Uterus (tissue), 4 donors: ENCODE measurements at places on chromosomes 1 and 21. TPM values are rescaled to one million over a fixed set of nuclear protein-coding genes. Genes with fewer than 3 reads are reported as not detected.
A peak's percentile ranks its signal among the peaks of the same experiment; 100 is the strongest.

The SLC6A17 gene
- total RNA-seq, result not detected

The RAVER2 gene
- 10.6 TPM for total RNA-seq

The TMEM125 gene
- not detected for total RNA-seq

The PAFAH2 gene
- 9.1 TPM for total RNA-seq

The OR2T11 gene
- not detected for total RNA-seq

The OBSCN gene
- total RNA-seq, result 6.7 TPM

The ZNF687 gene
- total RNA-seq, result 7.4 TPM

The FAAH gene
- total RNA-seq, result 40.2 TPM

The LRIF1 gene
- total RNA-seq, result 12.0 TPM

The CD1B gene
- not detected for total RNA-seq

The C1orf105 gene
- not detected for total RNA-seq

The KCNK1 gene
- 17.1 TPM for total RNA-seq

The FAM131C gene
- not detected for total RNA-seq

GRCh38 chr21:44752671-44753235, 41.4 kb upstream of the TSPEAR start:
- no peaks in the 10 kb centered on the region for H3K36me3 ChIP-seq
- no peaks in the 10 kb centered on the region for H3K27me3 ChIP-seq
- DNase-seq, result no peak
- no peaks in the 10 kb centered on the region for H3K4me1 ChIP-seq
- H3K4me3 ChIP-seq, result no peak overlapping the region

DNA sequence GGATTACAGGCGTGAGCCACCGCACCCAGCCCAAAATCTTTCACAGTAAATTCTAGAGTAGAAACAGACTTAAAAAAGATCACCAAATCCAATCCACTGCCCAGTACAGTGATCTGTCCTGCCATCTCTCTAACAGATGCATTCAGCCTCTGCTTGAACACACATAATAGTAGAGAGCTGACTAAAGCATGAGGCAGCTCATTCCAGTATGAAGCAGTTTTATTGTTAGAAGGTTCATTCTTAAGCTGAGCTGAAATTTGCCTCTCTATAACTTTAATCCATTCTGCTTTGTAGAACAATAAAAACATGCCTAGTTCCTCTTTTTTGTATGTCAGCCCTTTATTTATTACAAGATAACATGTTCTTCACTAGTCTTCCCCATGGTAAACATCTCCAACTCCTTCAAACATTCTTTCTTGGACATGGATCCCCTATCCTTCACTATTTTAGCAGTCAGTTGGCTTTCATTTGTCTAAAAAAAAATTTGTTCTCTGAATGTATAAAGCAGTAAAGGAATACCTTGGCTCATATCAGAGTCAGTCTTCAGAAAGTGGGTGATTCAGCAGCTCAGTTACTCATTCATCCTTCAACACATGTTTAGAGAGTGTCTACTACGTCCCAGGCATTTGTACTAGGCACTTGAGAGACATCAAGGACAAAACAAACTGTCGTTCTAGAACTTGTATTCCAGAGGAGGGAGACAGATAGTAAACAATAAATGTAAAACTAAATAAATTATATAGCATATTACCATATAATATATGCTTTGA, 10.7 kb upstream of the PTBP2 start:
- H3K36me3 ChIP-seq, result no peaks in the 10 kb centered on the region
- H3K4me1 ChIP-seq, result no peaks in the 10 kb centered on the region
- H3K27me3 ChIP-seq, result no peaks in the 10 kb centered on the region

DNA sequence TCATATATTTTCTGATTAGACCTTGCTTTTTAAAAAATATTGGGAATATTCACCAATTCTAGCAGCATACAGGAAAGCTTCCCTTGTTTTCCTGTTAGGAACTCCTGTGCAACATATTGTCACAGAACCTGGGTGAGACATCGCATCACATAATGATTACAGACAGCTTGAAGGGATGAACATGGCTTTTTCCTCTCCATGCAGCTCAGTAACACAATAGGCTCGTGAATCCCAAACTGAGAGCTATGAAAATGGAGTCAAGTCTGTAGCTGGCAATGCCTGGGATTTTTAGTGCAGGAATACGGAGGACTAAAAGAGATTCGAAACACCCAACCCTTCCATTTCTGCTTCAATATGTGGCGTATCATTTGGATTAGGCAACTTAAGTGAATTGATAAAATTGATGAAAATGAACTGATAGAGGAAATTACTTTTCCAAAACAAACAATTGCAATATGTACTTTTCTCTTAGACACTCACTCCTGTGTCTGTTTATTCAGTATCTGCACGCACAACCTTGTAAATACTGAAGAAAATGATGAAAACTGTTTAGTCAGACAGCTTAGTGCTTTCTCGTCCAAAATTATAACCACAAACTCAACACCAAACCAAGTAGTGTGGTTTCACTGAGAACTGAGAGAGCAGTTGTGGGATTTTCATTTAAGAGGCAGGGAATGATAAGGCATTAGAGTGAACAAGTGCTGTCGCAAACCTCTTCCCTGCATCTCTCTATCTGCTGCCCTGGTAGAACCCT, 250.4 kb downstream of the PTBP2 start:
- no peak for DNase-seq
- H3K4me1 ChIP-seq, result no peaks in the 10 kb centered on the region
- H3K36me3 ChIP-seq, result no peaks in the 10 kb centered on the region
- H3K4me3 ChIP-seq, result no peak overlapping the region
- no peaks in the 10 kb centered on the region for H3K27me3 ChIP-seq

GRCh38 chr1:53060579-53060978, 1.4 kb upstream of the PODN start:
- no peaks in the 10 kb centered on the region for H3K27me3 ChIP-seq
- no peaks in the 10 kb centered on the region for H3K36me3 ChIP-seq
- H3K4me1 ChIP-seq, result no peaks in the 10 kb centered on the region

GRCh38 chr1:1199141-1199960, 7.0 kb downstream of the TNFRSF18 start:
- H3K4me3 ChIP-seq, result no peak overlapping the region
- H3K36me3 ChIP-seq, result no peaks in the 10 kb centered on the region
- no peaks in the 10 kb centered on the region for H3K4me1 ChIP-seq
- H3K27ac ChIP-seq, result no peak overlapping the region

DNA sequence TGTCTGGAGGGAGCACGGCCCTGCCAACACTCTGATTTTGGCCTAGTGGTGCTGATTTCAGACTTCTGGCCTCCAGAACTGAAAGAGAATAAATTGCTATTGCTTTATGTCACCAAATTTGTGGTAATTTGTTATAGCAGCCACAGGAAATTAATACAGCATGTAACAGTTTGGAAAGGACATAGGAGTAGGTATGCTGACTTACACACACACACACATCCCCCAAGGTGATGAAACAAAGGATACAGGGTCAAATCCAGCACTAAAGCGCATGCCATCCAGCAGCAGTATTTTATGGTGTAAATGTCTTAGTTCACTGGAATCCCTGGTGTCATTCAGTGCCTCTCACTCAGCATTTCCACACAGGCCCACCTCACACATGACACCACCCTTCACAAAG, 72.2 kb upstream of the MAN1A2 start:
- H3K4me3 ChIP-seq, result no peak overlapping the region
- no peaks in the 10 kb centered on the region for H3K4me1 ChIP-seq
- no peaks in the 10 kb centered on the region for H3K36me3 ChIP-seq
- DNase-seq, result no peak
- H3K27me3 ChIP-seq, result no peaks in the 10 kb centered on the region
- H3K27ac ChIP-seq, result no peak overlapping the region

DNA sequence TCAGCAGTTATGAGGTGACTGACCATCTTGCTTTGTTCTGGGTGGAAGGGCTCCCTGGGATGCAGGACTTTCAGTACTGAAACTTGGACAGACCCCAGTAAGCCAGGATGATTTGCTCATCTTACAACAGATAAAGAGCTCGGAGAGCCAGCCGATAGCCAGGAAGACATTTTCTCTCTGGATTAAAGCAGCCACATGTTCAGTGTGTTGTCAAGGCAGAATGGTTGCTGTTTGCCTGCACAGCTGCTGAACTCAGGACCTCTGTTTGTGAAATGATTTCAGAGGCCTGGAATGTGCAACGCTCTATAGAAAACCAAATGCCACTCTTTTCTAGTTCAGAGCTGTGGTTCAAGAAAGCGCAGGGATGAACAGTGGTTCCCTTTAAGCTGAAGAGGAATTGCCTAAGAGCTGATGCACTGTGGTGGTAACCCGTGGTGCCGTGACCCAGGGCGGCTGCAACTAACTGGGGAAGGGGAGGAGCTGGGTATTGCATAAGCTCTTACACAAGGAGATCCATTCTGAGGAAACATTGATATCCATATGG, 40.7 kb downstream of the CASQ2 start:
- H3K4me1 ChIP-seq, result no peaks in the 10 kb centered on the region
- H3K27ac ChIP-seq, result peak overlapping the region; percentile 48
- H3K27me3 ChIP-seq, result no peaks in the 10 kb centered on the region
- peak; percentile 71 for DNase-seq

DNA sequence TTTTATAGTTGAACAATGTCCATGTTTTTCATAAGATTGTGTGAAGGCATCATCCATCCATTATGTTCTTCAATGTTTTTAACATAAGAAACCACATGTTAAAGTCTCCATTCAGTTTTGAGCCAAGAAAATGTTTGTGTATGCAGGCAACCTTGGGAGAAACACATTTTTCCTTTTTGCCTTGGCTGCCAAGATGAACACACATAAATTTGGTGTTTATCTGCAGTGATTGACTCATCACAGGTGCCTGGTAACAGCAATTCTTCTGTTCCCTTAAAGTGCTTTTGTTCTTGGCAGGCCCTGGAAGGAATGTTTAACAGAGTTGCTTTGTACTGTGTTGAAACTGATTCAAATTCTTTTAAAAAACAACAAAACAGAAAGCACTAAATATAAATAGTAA, 709.9 kb upstream of the ADGRL4 start:
- no peaks in the 10 kb centered on the region for H3K4me1 ChIP-seq
- H3K27ac ChIP-seq, result no peak overlapping the region
- H3K36me3 ChIP-seq, result no peaks in the 10 kb centered on the region

DNA sequence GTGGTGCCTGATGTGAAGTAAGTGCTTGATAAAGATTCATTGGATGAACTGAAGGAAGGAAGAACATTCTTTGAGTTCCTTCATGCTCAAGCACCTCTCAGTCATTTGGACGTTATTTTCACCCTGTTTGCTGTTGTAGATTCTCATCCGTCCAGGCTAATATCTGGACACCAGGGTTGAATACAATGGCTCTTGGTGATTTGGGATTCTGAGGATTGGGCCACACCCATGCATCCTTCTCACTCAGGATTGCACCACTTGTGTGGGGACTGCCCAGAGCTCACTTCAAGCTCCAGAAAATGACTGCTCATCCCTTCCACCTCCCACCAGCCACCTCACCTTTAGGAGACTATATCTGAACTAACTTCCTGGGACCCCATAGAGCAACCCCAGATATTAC, 117.1 kb upstream of the IPO9 start:
- no peaks in the 10 kb centered on the region for H3K36me3 ChIP-seq
- no peaks in the 10 kb centered on the region for H3K27me3 ChIP-seq
- no peak overlapping the region for H3K4me3 ChIP-seq
- H3K27ac ChIP-seq, result peak overlapping the region; percentile 89

GRCh38 chr1:6329396-6329795, 64.2 kb downstream of the ACOT7 start:
- H3K27ac ChIP-seq, result peak overlapping the region; percentile 70
- no peak overlapping the region for H3K4me3 ChIP-seq
- peak; percentile 72 for DNase-seq
- H3K36me3 ChIP-seq, result no peaks in the 10 kb centered on the region
- no peaks in the 10 kb centered on the region for H3K27me3 ChIP-seq

DNA sequence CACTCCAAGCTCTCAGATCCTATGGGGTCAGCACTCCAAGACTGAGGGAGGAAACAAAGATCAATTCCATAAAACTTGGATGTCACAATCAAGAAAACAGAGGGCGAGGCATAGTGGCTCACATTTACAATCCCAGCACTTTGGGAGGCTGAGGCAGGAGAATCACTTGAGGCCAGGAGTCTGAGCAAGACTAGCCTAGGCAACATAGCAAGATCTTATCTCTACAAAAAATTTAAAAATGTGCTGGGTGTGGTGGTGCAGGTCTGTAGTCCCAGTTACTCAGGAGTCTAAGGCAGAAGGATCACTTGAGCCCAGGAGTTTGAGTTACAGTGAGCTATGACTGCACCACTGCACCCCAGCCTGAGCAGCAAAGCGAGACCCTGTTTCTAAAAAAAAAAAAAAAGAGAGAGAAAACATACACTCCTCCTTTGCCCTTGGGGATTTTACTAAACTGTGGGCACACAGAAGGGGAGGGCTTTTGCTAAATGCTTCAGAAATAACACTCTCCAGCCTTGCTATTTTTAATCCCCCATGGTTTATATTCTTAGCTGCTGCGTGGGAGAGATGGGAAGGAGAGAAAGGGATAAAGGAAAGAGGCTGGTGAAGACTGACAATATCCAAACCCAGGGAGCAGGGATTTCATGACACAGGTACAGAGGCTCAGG, 18.1 kb downstream of the ARHGEF2 start:
- no peaks in the 10 kb centered on the region for H3K27me3 ChIP-seq
- peak overlapping the region; percentile 67 for H3K27ac ChIP-seq
- H3K36me3 ChIP-seq, result no peaks in the 10 kb centered on the region
- DNase-seq, result no peak
- peaks cover 11% of the 10 kb centered on the region for H3K4me1 ChIP-seq

DNA sequence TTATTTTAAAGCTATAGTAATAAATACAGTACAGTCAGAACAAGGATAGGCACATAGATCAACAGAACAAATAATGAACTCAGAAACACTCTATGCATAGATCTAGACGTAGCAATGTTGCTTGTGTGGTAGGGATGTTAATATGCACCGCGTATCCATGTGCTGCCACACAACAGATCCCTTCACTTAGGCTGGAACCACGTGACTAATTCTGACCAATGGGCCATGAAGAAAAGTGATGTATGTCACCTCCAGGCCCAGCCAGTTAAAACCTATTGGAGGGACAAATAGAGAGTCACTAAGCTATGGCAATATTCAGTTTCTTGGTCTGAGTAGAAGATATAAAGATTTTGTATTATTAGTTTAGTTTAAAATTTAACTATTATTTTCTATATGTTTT, 91.4 kb downstream of the ADAMTS1 start:
- no peaks in the 10 kb centered on the region for H3K4me1 ChIP-seq
- no peaks in the 10 kb centered on the region for H3K27me3 ChIP-seq
- no peak overlapping the region for H3K27ac ChIP-seq
- DNase-seq, result no peak
- H3K36me3 ChIP-seq, result no peaks in the 10 kb centered on the region

DNA sequence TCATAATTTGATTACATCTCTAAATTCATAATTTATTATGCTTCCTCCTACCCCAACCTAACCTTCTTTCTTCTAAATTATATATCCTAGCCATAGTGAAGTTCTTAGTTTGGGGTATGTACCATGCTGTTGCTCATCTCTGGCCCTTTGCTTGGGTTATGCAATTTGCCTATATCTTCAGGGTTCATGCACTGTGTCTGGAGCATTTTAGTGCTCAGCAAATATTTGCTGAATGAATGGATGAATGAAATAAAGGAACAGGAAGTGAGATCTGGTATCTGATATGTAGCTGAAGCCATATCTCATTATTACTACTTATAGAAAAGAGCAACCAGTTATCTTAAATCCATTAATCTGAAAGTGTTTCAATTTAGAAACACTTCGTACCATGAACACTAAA, 137.6 kb downstream of the GPATCH2 start:
- H3K36me3 ChIP-seq, result no peaks in the 10 kb centered on the region
- no peak overlapping the region for H3K27ac ChIP-seq
- H3K27me3 ChIP-seq, result no peaks in the 10 kb centered on the region

GRCh38 chr1:206573762-206574161, 38.5 kb downstream of the EIF2D start:
- no peak for DNase-seq
- no peak overlapping the region for H3K27ac ChIP-seq
- no peaks in the 10 kb centered on the region for H3K4me1 ChIP-seq
- no peaks in the 10 kb centered on the region for H3K36me3 ChIP-seq

GRCh38 chr1:223726380-223727001, 14.2 kb downstream of the CAPN2 start:
- DNase-seq, result peak; percentile 78
- H3K27ac ChIP-seq, result peak overlapping the region; percentile 88
- H3K4me1 ChIP-seq, result peaks cover 25% of the 10 kb centered on the region
- H3K27me3 ChIP-seq, result no peaks in the 10 kb centered on the region
